Stimulated activated CD8-positive, alpha-beta memory T cell treated with anti-CD3 and anti-CD28 coated beads, Interleukin-4, amount 100 ng/mL, for 48 hours (primary cell): ENCODE measurements at places on chromosomes 11 and 22.

GRCh38 chr11:107702723-107703122 is 9.1 kb downstream of the SLN start:
- DNase-seq: no peak

DNA sequence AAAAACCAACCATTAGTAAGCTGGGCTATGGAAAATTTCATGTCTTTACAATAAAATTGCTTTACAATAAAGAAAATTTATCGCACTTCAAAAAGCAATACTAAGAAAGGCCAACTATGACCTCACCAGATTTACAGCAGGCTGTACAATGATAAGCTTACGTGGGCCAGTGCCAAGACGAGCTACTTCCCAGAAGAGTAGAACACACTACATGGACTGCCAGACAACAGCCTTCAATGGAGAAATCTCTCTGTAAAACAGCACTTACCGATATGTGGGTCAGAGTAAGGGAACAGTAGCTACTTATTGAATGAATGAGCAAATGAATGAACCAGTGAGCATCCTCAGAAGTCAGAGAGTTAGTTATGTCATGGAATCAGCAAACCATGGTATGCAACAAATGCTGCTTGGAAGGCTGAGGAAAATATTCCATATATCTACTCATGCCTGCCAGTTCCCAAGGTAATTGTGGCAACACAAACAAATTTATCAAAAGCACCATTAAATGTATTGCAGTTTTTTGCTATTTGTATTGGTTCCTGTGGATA is 74.4 kb downstream of the SLC36A4 start:
- no peak for DNase-seq

DNA sequence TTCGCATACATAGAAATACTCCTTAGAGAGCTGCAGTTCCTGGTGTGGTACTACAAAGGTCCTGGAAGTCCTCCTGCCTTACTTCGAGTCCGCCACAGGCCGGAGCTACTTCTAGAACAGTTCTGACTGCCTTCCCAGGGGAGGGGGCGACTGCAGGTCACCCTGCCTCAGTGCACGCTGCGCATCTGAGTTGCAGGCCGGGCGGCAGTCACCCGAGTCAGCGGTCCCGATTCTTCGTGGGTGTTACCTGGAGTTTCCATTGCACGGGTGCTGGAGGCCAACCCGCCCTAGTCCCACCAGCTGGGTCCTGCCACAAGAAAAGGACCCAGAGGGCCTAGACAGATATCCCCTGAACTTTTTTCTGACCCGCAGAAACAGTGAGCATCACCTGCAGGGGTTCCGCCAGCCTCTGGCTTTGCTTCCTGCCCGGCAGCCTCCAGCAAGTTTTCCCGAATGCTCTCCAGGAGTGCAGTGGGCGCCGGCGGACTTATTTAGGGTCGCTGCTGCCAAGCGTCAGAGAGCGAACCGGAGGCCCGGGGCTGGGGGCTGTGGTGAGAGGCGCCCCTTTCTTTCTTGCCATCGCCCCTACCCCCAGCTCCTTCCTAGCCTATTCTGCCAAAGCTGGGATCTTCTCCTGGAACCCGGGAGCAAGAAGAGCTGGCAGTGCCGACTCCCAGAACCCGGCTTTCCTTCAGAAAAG is 1.7 kb upstream of the CALCB start:
- no peak for DNase-seq

GRCh38 chr11:102703826-102704493 is 1.6 kb downstream of the MMP27 start:
- DNase-seq: no peak

DNA sequence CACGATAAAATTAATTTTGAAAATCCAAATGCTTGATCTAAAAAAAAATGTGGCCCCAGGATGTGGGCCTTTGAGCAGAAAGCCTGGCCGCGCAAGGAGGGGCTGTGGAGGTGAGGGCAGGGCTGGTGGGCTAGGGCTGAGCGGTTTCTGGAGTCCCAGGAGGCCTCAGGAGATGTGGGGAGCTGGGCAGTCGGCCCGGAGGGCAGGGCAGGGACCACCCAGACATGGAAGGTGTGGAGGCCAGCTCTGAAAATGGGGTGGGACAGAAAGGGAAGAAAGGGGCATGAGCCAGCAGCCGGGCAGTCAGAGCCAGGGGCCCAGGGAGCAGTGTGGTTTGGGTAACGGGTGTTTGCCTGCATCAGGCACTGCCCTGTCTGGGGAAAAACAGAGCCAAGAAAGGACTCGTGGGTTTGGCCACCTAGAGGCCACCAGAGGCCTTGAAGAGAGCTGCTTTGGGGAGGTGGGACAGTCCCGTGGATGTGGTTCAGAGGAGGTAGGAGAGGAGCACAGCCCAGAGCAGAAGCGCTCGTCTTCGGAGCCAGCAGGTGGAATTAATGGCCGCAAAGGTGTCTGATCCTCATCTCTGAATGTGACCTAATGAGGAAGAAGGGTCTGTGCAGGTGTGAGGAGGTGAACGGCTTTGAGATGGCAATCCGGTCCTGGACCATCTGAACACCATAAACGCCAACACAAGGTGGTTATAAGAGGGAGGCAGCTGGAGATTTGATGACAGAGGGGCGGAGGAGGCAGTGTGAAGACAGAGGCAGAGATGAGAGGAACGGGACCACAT is 50.2 kb downstream of the IGF2 start:
- DNase-seq: peak; percentile 23

DNA sequence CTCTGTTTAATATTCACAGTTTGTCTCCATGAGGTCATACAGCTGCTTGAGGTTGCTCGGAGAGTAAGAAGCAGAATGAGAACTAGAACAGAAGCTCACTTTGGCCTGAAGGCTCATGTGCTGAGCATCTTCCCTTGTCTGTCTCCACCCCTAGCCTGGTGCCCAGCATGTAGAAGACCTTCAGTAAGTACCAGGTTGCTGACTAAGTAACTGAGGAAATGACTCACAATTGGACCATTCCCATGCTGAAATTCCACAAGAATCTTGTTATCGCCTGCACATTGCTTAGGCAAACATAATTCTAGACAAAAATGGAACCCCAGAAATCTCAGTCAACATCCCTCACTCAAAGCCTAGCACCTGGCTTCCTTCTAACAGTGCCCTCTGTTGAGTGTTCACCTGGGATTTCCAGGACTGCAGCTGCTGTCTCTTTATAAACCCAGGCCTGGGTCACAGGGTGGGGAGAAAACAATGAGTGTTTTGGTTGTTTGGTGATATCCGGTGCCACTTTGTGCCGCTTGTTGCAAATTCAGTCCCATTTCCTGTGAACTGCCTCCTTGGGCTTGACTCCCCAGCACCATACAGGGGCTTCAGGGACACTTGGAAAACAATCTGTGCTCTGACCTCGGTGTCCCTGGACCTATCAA is 406.8 kb downstream of the ETS1 start:
- DNase-seq: no peak

DNA sequence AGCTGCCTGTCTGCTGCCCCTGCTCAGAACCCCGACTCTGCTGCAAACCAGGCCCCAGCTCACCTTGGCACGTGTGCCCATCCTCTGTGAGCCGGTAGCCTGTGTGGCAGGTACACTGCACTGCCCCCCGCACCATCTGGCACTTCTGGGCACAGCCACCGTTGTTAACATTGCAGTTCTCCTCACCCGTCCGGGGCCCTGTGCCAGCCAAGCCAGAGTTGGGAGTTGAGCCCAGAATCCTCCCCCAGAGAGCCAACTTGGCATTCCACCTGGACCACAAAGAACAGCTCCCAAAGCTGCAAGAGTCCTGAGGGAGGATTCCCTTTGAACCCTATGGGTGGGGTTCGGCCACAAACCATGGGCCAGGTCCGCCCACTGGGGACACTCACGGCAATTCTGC is 22.5 kb downstream of the LRP4 start:
- DNase-seq: no peak

- no peak for DNase-seq
These were observed 83.5 kb downstream of the C22orf31 start for GRCh38 chr22:28978158-28978557.

DNA sequence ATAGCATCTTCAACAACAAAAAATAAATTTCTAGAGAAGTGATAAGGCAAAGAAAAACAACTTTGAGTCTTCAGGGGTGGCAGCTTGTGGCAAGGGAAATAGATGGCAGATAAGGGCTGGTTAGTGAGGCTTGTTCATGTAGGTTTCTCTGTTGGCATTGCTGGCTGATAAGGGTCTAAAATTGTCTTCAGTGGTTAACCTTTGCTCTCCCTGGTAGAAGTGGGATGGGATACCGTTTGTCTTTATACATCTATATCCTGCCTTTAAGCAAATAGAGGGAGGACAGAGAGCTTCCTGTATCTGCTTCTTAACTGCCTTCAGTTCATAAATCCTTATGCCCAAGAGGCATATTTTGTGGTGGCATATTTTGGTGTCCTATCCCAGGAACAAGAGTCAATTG is 57.1 kb downstream of the TRAF6 start:
- DNase-seq: no peak

- DNase-seq: no peak
These were observed 84.8 kb downstream of the ADAMTS15 start for GRCh38 chr11:130533113-130533798.
